ENCODE measurements at places on chromosomes 2 and 18.

GRCh38 chr2:230849633-230850357, 14.9 kb upstream of the ITM2C start:
- peak; percentile 56 for DNase-seq

DNA sequence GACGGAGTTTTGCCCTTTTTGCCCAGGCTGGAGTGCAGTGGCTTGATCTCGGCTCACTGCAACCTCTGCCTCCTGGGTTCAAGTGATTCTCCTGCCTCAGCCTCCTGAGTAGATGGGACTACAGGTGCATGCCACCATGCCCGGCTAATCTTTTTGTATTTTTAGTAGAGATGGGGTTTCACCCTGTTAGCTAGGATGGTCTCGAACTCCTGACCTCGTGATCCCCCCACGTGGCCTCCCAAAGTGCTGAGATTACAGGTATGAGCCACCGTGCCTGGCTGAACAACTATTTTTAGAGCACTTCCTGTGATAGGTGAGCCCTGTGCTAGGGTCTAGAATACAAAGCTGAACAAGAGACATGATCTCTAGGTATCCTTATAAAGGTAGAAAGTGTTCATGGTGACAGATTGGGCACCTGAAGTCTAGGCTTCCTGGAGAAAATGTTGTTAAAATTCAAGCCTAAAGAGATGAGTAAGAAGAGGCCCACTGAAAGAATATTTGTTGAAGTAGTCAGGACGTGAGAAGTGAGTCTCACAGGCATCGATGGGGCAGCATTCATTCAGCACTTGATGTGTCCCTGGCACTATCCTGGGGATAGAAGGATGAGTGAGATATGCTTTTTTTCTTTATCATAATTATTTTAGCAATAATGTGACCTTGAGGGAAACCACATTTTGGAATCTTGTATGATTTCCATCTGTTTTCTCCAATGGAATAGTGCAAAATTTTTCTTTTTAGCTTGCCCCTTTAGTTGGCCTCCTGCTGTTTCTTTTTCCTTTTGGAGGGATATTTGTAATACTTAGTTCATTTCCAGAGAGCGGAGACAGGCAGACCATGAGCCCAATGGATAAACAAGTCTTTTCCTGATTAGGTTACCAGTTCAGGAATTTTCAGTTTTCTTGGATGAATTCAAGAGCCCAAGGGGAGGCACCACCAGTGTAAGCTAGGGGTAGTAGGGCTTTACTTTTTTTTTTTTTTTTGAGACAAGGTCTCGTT, 5.1 kb downstream of the ZNF236 start:
- DNase-seq: no peak

- no peak for DNase-seq
Observed at GRCh38 chr2:72570413-72570812, 255.4 kb downstream of the EXOC6B start.

- DNase-seq: no peak
Observed at GRCh38 chr2:15745350-15745749, 153.7 kb downstream of the DDX1 start.

- no peak for DNase-seq
Observed at GRCh38 chr2:148861367-148861766, 13.7 kb upstream of the KIF5C start.

GRCh38 chr2:29201979-29202378, 86.8 kb downstream of the CLIP4 start:
- no peak for DNase-seq

- no peak for DNase-seq
Observed at GRCh38 chr2:102050854-102051391, 59.2 kb downstream of the IL1R2 start.

GRCh38 chr2:153873052-153874048, 1.6 kb downstream of the GALNT13 start:
- DNase-seq: no peak

DNA sequence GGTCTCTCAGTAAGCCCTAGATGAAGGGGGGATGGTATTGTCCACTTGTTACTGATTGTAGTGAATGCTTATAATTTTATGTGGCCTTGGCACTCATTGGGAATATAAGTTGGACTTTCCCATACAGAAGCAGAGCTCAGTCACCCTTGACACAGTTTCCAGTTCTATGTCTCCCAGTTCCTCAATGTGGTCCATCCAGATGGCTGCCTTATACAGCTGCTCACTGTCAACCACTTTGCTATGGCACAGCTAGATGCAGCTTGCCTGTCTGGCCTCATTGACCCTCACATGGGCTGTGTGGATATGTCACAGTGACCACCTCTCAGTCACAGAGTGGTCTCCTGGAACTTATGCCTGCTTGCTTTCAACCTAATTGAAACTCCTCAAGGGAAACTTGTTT, 21.7 kb downstream of the SLC39A6 start:
- no peak for DNase-seq

DNA sequence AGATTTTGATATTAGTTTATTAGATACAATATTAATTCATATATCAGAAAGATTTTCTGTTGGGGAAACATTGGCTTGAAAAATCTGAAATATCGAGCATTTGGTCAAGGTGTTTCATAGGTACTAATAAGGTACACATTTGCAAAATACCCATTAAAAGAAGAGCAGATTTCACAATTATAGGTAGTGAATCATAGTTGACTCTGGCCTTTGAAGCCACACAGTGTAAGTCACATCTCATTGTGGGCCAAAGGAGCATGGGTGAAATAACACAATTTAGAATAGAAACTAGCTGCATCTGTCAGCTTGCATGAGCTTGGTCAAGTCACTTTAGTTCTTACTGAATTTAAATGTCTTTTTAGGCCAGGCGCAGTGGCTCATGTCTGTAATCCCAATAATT, 4.9 kb downstream of the KDM3A start:
- no peak for DNase-seq

GRCh38 chr2:97726261-97727064, 13.1 kb downstream of the ZAP70 start:
- no peak for DNase-seq

GRCh38 chr2:171852366-171852888, 41.6 kb downstream of the SLC25A12 start:
- DNase-seq: no peak

- DNase-seq: no peak
Observed at GRCh38 chr2:237879058-237879430, 19.6 kb downstream of the RAMP1 start.

- no peak for DNase-seq
Observed at GRCh38 chr2:46885376-46885775, 30.2 kb downstream of the MCFD2 start.

GRCh38 chr2:159160412-159160811, 126.1 kb downstream of the WDSUB1 start:
- DNase-seq: no peak

DNA sequence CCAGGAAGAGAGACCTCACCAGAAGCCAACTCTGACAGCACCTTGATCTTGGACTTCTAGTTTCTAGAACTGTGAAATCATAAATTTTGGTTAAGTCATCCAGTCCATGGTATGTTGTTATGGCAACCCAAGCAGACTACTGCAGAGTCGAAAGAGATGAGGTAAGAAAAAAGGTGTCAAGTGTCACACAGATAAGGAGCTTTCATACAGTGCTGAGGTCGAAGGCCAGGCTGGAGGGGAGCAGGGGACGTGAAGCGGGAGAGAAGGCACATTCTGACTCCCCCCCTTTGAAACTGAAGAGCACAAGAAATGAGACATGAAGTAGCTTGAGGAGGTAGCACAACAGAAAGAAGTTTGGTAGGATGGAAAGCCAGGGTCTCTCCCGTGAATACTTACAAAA, 110.4 kb downstream of the ALK start:
- DNase-seq: no peak

GRCh38 chr18:59900222-59901128, 679 bp downstream of the PMAIP1 start:
- DNase-seq: peak; percentile 81

GRCh38 chr2:178479275-178479616, 846 bp upstream of the FKBP7 start:
- no peak for DNase-seq

DNA sequence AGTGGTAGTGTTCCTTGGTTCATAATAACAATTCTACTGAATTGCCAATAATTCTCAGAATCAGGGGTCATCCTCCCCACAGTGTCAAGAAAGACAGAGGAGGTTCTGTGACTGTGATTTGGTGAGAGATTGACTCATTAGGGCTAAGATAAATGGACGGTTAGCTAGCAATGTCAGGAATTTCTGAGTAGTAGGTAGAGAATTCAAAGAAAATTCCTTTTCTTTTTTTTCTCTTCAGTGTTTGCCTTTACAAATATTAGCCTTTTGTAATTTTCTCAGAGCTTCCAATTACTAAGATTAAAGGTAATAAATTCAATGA, 16.8 kb upstream of the CRIM1 start:
- DNase-seq: no peak

- DNase-seq: peak; percentile 20
Observed at GRCh38 chr2:203534621-203535077, 452 bp downstream of the RAPH1 start.

DNA sequence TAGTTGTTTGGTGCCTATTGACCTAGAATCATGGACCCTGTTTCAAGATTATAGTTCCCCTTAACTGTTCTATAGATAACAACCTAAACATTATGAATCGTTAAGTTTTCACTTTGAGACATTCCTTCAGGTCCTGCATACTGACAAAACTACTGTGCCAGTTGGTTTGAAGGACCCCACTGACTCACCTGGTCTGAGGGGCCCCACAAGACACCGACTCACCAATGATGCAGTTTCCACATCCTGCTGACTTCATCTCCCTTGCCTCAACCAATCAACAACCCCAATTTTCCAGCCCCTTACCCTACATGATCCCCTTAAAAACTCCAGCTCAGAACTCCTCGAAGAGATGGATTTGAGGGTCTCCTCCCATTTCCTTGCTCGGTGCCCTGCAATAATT, 89.6 kb upstream of the CCDC141 start:
- DNase-seq: no peak

DNA sequence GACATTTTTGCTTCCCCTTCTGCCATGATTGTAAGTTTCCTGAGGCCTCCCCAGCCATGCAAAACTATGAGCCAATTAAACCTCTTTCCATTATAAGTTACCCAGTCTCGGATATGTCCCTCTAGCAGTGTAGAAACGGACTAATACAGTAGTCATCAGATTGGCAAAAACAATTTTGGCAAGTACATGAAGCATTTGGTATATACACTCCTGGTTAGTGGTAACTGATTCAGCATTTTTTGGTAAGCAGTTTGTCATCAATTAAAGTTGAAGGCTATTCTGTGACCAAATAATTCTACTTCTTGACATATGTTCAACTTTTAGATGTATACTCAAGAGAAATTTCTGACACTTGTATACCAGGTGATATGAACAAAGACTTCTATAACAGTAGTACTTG, 190.5 kb upstream of the STON1 start:
- DNase-seq: no peak

- DNase-seq: no peak
Observed at GRCh38 chr2:102261467-102262135, 49.8 kb upstream of the IL1RL1 start.

DNA sequence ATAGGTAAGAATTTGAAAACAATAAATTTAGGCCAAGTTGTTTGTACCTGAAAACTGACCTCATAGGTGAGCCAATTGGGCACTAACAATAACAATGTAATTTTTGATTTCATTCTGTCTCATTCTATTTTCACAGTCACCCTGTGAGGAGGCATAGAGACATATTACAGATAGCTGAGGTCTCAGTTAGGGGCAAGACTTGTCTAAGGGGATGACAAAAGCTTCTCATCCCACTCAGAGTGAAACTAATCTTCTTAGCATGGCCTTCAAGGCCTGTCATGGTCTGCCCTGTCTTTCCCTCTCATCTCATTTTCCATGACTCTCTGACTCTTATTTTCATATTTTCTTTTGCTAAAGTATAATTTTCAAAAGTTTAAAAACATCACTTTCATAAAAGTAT, 562.0 kb upstream of the TNP1 start:
- DNase-seq: no peak

DNA sequence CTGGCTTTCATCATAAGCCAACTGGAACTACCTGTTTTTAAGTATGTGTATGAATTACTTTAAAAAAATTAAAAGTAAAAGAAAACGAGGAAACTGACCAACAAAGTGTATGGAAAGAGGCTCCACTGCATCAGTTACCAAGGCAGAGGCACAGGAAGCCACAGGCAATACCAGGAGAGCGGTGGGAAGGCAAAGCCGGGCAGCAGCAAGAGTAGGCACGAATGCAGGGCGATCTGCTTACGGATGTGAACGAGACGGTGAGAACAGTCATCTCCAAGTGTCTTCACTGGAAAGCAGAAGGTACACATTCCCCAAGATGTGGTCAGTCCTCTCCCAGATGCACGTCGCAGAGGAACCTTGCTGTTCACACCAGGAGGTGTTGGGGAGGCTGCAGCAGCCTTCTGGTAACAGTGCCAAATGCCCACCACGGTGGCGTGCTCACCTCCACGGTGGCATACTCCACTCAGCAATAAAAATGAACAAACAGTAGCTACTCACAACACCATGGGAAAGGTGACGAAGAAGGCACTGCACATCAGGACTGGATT, 43.1 kb downstream of the HS6ST1 start:
- no peak for DNase-seq

DNA sequence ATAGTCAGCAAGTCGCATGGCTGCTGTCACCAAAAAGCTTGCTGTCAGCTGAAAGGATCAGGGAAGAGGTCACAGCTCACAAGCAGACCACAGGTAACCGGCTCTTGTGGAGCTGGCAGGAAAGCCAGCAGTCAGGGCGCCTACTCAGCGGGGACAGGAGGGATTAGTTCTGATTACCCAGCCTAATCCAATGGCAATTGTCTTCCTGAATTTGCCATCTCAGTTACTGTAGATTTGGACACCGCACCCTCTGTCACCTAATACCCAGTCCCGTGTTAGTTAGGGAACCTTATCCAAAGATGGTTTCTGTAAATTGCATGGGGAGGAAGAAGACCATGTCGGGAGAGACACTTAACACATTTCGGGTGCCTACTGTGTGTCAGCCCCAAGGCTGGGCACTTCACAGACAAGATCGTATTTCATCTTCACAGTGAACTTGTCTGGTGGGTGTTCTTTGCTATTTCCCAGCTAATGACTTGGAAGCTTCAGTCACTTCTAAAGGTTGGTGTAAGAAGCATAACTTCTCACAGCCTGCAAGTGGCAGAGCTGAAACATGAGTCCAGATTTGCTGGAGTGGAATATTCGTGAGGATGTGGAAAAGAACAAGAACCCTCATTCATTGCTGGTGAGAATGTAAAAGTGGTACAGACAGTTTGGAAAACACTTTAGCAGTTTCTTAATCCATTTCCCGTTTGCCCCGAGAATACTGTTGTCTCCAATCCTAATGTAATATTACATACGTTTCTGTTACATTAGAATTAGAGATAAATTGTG, 9.9 kb downstream of the ALPK2 start:
- DNase-seq: no peak

DNA sequence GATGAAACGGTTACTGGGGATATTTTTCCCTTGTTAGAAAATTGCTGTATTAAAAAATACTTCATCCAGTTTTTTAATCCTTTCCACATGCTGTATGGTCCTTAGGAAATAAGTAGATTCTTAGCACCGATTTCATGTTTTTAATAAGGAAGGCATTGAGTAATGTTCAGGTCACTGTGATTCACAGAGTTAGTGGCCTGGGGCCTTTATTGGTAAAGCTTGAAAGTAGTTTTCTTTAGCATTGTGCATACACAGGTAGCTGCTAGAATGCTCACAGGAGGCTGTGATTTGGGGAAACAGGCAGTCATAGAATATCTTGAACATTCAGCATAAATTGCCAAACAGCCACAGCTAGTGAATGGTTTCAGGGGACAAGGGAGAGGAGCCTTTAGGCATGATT, 79.8 kb downstream of the XRCC5 start:
- DNase-seq: no peak

Data from naive B cell (primary cell).